ENCODE measurements at places on chromosomes 7 and 10.

- DNase-seq = no peak
Observed at GRCh38 chr10:132322586-132323048, 9.4 kb upstream of the LRRC27 start.

GRCh38 chr7:55250313-55250712, 114.8 kb upstream of the LANCL2 start:
- DNase-seq = no peak

DNA sequence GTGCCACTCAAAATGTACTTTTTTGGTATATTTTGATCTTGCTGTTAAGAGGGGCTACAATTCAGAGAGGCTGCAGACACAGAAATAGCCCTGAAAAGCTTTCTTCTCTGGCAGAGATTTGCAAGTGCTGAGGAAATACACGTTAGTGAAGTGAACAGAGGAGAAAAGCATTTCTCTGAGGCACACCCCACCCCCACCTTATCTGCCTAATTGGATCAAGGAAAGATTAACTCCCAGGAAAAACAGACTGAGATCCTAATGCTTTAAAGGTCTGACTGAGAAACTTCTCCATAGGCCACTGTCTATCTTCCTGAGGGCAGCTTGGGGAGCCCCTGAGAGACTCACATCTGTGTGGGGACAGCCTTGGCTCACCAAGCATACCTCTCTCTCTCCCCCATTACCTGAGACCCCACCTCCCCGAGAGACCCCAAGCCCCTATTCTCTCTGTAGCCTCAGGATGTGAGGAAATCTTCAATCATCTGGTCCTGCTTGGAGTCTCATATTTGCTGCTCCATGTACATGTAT, 14.8 kb upstream of the AKR1C3 start:
- no peak for DNase-seq

- DNase-seq = peak; percentile 43
Observed at GRCh38 chr7:39621261-39621660, 2.1 kb upstream of the RALA start.

DNA sequence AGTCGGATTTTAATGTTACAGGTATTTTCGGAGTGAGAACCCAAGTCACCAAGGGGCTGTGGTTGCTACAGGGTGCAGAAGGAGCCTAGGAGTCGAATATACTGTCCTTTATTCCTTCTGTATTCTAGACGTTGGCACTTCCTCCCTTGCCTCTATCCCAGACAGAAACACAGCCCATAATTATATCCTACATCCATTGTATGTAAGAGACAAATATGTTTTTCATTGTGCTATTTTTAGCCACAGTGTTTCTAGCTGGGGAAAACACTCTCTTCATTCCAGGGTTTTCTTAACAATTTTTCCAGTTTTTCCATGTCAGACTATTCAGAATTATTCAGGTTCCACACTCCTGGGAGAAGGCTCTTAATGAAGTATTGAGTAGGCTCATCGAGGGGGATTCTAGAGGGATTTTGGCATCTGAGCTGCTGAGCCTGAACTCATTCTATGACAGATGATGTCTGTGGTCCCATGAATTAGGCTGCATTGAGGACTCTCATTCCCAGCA, 32.6 kb downstream of the KIAA1217 start:
- DNase-seq = no peak
